ENCODE measurements at places on chromosomes 11 and 22. TPM values are rescaled to one million over a fixed set of nuclear protein-coding genes. Genes with fewer than 3 reads are reported as not detected.

GRCh38 chr11:82191695-82192094 is 542.0 kb downstream of the FAM181B start:
- DNase-seq: peak; percentile 42

DNA sequence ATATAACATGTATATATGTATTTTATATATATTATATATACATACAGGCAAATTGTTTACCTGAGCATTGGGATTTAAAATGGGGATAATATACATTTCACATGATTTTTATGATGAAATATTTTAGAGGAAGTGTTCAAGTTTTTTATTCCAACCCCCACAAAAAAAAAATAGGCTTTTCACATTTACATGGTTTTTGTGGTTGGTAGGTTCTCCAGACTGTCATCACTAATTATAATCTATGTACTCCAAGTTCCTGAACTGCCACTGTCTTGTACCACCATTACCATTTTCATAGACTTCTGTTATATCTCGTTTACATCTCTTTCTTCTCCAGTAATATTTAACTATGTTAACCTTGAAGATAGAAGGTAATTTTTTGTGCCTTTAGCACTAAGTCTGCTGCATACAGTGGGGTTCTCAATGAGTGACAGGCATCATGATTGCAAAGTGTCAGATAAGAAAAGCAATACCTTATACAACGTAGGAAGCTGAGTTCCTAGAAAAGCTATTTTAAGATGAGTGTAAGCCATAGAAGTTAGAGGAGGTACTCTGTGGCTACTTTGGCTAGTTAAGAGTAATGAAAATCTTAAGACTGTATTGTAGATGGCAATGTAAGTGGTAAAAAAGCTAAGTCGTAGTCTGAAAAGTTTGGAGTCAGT is 5.2 kb downstream of the TMEM126A start:
- no peak for DNase-seq

- DNase-seq: peak; percentile 51
Observed at GRCh38 chr11:112961751-112962578, 745 bp downstream of the NCAM1 start.

- no peak for DNase-seq
Observed at GRCh38 chr11:34040571-34040970, 11.0 kb upstream of the CAPRIN1 start.

- DNase-seq: no peak
Observed at GRCh38 chr22:36153501-36154422, 6.8 kb downstream of the APOL3 start.

- no peak for DNase-seq
Observed at GRCh38 chr11:46600194-46600960, 6.6 kb upstream of the AMBRA1 start.

The KRTAP5-1 gene
- not detected for total RNA-seq

The KCNQ1 gene
- total RNA-seq: 48.7 TPM

Measured in pancreas (tissue), 10 donors.